ENCODE measurements at places on chromosomes 7 and 10.

DNA sequence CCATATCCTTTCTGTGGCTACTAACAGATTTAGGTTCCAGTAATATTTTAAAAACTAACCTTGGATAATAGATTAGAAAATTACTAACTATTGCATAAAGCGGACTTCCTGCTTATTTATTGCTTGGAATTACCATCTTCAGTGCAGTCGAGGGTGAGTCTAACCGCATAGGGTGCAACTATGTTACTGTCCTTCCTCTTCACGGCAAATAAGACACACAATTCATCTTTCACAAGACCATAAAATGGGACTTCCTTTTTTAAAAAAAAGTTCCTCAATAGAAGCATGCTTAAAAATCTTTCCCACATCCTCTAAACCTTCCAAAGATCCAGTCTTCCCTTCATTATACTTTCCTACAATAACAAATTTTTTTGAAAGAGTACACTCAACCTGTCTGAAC is 2.1 kb downstream of the SLC25A40 start:
- DNase-seq, result no peak

GRCh38 chr7:39567294-39567693 is 1.1 kb downstream of the YAE1 start:
- no peak for DNase-seq

DNA sequence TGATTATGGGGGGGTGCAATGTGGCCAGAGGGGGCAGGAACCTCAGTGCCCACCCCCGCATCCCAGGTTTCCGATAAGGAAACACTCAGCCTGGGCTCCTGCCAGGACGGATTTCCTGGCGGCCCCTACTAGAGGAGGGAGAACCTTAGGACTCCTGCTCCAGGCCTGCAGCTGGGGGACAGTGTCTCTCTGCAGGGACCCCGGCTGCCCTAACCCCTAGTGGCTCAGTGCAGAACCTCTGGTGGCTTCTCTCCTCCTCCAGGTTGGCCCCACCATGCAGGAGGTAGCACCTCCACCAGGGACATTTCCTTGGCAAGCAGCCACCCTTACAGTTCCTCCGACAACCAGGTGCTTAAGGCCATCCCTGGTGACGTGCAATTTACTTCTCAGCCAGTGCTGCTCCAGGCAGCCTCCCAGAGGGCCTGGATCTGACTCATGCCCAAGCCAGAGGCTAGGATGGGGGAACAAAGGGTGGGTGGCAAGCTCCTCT is 31.9 kb downstream of the SH2B2 start:
- DNase-seq, result no peak

GRCh38 chr10:93992400-93993030 is 1.2 kb upstream of the PLCE1 start:
- no peak for DNase-seq

DNA sequence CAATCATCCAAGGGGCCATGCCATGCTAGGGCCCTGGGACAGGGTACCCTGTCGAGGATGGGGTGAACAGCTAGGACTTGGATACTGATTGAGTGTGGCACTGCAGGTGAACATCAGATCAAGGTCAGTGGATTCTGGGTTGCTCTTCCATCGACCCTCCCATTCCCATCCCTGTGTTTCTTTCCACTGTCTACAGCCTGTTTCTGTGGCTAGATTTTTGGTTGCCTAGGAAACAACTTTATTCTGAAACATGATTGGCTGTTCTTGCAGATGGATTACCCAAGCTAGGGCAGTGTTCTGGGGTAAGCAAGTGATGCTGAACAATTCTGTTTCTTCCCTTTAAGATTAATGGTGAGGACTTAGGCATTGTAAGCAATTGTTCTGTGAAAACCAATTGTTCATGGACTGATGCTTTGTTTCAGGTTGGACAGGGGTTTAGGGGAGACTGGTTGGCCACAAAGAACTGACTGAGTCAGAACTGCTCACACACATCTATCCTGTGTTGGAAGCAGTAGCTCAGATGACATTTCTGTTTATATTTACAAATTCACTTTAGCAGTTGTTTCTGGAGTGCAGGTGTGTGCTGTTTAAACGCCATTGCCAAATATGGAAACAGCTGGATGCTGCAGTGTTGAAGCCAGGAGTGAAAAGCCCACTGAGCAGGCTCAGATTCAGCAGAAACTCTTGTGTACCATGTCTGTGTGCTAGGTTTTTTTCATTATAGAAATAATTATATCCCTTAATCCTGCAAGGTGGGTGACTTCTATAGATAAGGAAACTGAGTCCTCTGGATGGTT is 102.3 kb upstream of the BTBD16 start:
- no peak for DNase-seq

DNA sequence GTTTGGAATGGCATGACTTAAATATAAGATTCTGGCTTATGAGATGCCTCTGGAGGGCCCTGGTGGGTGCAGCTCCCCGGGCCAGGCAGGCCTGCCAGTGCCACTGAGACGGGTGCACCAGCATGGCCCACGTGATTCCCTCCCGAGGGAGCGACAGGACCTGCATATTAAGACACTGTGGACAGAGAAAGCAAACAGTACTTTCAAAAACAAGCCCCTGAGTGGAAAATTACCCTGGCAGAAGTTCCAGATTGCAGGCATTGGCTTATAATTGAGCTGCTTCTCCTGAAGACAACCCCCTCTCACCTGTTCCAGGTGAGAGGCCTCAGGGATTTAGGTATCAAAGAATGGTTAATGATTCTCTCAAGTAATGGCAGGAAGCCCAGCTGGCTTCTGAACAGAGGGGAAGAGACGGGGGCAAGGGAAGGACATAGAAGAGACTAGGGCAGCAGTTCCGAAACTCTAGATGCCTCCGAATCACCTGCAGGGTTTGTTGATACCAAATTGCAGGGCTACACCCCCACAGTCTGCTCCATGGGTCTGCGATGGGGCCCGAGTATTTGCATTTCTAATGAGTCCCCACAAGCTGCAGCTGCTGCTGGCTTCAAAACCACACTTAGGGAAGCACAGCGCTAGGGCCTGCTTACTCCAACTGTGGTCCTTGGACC is 66.0 kb upstream of the DOCK1 start:
- no peak for DNase-seq

GRCh38 chr10:86970982-86971231 is 2.6 kb downstream of the ADIRF start:
- no peak for DNase-seq

DNA sequence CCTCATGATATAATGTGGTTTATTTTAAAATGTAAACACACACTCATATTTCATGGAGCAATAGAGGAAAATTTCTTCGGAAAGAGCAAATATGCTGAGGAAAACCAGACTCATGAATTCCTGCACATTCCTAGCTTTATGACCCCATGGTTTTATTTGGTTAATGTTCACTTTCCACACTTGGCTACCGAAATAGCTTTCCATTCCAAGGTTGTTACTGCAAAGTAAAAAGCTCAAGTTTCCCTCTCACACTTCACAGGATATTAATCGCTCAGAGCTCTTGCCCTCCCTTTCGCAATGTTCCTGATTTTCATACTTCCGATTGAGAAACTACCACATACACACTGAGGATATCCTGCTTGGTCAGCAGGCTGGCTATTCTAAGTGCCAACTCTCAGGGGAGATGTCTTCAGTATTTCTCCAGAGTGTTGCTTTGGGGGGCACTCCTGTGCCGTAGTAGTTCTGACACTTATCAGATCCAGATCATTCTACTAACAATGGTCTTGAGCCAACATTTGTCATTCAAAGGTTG is 77.5 kb upstream of the STEAP1B start:
- no peak for DNase-seq

DNA sequence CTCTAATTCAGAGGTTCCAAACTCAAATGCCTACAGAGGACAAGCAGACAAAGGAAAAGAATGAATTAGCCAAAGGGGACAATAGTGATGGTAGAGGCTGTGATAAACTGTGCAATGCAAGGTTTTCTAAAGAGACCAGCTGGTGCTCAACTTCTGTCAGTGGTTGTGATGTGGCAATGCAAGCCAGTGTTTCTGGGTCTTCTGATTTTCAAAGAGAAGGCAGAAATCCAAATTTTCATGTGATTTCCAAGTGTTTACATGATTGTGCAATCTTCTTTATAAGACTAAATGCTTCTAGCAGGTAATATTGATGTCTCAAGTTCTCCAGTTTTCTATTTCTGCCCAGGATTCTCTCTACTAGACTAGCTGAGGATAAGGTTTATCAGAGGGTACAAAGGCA is 135.9 kb downstream of the PCDH15 start:
- DNase-seq, result no peak

DNA sequence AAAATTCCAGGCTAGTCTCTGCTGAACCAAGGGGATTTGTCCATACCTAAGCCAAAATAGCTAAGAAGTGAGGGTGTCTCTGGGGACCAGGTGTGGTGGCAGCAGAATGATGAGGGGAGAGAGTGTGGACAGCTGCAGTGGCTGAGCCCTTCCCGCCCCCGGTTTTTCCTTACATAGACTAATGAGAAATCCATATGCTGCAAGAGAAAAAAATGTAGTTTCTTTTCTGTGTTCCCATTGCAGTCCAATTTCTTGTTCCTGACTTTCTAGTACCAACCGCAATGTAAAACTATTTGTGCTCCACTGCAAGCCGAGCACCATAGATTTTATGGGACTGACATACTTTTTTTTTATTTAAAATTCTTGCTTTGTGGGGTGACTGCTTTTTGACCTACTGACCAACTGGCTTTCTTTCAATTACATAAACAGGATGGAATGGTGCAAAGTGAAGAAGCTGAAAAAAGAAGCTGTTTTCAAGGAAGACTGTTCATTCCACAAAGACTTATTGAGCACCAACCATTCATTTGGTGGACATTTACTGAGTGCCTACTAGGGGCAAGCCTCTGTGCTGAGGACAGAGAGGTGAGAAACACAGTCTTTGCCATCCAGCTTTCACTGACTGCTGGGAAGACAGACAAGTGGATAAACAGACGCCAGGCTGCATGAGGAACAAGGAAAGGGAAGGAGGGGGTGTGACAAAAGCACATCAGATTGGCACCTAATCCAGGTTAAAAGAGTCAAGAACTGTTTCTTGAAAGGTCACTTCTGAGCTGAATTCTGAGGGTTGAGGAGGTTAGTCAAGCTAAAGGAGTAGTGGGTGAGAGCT is 9.8 kb downstream of the CEP41 start:
- no peak for DNase-seq

DNA sequence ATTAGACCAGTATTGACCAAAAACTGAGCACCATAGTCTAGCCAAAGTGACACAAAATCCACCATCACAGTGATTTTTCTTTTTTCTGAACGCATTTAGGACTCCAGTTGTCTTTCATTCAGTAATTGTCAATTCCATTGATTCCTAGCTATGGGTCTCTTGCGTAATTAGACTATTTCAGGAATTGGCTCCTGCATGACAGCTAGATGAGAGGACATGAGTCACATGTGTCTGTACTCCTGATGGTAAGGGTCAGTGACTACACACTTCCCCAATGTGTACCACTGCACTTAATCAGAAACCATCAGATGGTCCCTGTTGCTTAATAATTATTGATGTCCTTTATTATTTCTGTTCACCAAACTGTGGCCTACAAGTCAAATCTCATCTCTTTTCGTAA is 469.5 kb downstream of the POM121L12 start:
- DNase-seq, result no peak

GRCh38 chr7:120615703-120616102 is 242.2 kb downstream of the TSPAN12 start:
- no peak for DNase-seq

- no peak for DNase-seq
Observed at GRCh38 chr7:29360633-29361625, 166.4 kb downstream of the CHN2 start.

- DNase-seq, result no peak
Observed at GRCh38 chr10:131776496-131776895, 124.3 kb upstream of the PPP2R2D start.

GRCh38 chr7:150379441-150380379 is 580 bp downstream of the ZNF775 start:
- DNase-seq, result no peak

DNA sequence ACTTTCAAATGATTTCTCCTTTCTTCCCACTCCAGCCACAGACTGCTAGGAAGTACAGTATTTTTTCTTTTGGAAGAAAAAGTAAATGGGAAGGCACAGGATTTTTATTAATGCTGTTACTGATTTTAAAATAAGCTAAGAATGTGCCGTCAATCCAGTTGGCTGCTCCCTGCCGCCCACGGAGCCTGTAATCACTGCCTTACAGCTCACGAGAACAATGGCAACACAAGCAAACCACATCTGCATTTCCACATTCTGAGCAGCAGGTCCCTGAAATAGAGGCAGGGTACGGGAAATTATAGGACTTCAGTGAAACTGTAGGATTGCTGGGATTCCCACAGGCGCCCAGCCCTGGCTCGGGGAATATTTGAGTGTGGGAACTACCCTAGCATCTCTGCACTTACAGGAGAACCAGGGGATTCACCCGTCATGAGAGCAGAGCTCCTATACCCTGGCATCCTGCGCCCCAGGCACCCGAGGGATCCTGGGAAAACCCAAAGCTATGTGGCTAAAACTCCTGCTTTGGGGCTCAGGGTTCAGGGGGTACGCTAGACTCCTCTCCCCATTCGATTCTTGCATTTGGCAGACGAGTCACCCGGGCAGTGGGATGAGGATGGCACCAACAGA is 72.9 kb upstream of the TNS3 start:
- DNase-seq, result no peak

GRCh38 chr10:79262959-79263746 is 84.1 kb upstream of the PPIF start:
- no peak for DNase-seq

DNA sequence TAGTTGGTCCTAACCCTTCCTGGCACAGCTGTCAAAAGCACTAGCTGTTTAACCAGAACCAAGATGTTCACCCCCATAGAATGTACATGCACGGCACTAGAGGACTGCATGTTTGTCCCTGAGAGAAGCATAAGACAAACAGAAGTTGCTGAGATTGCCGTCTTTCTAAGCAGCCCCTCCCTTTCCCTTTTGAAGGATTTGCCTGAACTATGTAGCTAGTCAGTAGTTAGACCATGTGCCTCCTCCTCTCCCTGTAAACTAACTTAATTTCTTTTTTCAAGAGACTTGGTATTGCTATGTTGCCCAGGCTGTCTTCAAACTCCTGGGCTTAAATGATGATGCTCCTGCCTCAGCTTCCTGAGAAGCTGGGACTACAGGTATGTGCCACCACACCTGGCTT is 40.7 kb downstream of the TBC1D12 start:
- DNase-seq, result no peak

- no peak for DNase-seq
Observed at GRCh38 chr10:85224366-85224940, 896.1 kb downstream of the CCSER2 start.

GRCh38 chr10:106761906-106762305 is 402.6 kb downstream of the SORCS1 start:
- DNase-seq, result no peak

- no peak for DNase-seq
Observed at GRCh38 chr7:1681581-1681980, 11.5 kb downstream of the ELFN1 start.

GRCh38 chr7:101857358-101857811 is 40.0 kb downstream of the CUX1 start:
- DNase-seq, result no peak

- DNase-seq, result no peak
Observed at GRCh38 chr7:4343272-4344247, 338.5 kb upstream of the FOXK1 start.

Data from stimulated activated CD4-positive, alpha-beta T cell treated with anti-CD3 and anti-CD28 coated beads, TNF-alpha, amount 100 ng/mL, for 24 hours (primary cell).